Activated CD4-positive, alpha-beta memory T cell treated with anti-CD3 and anti-CD28 coated beads, Interleukin-2, amount 10 ng/mL, durations not matched to agents 7 days and 5 days (primary cell): ENCODE measurements at places on chromosomes 7 and 10.

DNA sequence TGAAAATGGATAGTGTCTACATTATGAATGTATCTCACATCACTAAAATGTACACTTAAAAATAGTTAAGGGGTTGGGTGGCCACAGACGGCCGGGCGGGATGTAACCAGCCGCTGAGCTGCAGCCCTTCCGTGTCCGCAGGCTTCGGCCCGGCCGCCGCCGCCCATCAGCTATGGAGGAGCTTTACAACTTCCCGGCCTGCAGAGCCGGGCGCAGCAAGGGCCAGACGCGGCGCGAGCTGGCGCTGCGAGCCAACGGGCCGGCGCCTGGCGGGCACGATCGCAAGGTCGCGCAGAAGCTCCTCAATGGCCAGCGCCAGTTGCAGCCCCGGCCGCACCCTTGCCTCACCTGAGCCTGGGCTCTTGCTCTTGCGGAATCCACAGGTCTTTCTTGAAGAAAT lies 69.1 kb downstream of the KMT2C start:
- DNase-seq = no peak

DNA sequence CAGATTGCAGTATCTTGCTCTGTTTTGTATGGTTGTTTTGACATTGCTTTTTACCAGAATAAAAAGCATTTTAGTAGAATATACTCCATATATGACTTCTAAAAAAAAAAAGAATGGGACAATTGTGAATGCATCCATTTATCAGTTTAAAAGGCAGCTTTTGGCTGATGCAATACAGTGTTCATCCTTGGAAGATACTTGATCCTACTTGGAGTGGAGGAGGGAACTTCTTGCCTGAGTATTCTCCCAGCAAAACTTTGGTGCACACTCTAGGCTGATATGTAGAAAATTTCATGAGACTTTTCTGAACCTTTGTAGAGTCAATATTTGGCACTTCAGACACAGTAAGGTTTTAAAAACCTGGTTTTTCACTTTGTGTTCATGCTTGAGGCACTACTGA lies 40.2 kb downstream of the WDR11 start:
- no peak for DNase-seq

DNA sequence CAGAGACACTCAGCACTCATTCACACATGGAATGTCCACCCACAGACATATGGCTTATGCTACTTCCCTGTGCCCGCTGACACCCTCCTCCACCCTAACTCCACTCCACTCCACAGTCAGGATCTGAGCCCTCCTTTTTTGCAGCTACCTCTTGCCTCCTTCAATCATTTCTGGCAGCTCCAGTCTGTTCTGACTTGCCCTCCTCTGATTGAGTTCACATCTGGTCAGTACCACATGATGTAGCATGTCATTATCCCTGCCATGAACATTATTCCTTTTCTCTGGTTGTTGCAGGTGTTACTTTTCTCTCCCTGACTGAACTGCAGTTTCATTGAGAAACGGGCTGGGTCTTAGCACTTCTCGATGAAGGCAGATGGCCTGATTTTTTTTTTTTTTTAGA lies 130.1 kb upstream of the EGR2 start:
- no peak for DNase-seq

GRCh38 chr7:136342251-136342650 lies 365.1 kb upstream of the MTPN start:
- DNase-seq = no peak

GRCh38 chr7:102834466-102834865 lies 78.3 kb upstream of the LRRC17 start:
- DNase-seq = no peak

DNA sequence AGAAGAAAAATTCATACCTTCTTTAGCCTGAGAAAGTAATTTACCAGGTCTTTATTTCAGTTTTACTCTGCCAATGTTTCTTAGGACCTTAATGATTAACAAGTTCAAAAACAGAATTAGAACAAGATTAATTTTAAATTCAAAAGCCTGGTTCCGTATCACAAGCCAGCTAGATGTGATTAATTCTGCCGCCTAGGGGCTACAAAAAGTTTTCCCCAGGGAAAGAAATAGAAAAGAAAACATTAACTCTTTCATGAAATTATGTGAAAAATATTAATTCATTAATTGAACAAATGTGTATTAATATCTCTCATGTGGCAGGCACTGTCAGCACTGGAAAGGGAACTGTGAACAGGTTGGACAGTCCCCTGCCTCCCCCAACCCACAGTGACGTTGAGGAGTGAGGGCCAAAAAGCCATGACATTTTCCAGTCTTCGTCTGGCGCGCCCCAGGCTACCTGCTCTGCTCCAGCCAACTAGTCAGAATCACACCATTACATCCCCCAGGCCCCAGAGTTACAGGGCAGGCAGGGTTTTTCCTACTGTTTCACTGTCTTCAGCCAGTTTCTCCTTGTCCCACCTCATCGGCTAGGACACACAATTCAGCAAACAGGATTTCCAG lies 20.1 kb downstream of the TMEM176A start:
- no peak for DNase-seq

DNA sequence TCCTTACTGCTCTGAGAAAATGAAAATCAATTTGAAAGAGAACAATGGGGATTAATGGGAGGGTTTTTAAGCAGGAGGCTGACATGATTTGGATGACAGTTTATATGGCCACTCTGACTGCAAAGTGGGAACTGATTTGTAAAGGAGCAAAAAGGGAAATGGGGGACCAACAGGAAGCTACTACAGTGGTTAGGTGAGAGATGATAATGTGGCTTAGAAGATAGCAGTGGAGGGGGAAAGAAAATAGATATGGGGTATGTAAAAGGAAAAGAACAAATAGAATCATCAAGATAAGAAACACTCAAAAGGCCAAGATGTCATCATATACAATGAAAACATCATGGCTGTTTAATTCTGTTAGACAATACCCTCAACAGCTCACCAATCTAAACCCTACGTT lies 177.5 kb downstream of the ANK3 start:
- no peak for DNase-seq

DNA sequence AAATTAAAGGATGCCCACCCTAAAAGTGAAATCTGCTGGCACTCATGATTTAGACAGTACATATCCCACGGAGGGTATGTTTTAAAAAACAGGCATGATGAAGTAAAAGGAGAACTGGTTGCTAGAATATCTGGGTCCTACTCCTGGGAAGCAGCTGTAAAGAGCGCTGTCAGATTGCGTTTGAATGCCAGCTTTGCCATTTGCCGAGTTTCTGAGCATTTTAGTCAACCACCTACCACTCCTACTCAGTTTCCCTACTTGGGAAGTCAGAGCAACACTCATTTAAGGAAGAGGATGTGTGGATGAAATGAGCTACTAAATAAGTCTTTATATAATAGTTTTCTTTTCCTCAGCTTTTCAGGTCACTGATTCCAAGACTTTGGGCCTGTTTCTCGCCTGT lies 1.1 kb upstream of the UMAD1 start:
- DNase-seq = no peak

GRCh38 chr10:20714518-20714917 lies 182.6 kb downstream of the NEBL start:
- DNase-seq = no peak

GRCh38 chr7:1468643-1469298 lies 9.5 kb upstream of the MICALL2 start:
- DNase-seq = no peak

DNA sequence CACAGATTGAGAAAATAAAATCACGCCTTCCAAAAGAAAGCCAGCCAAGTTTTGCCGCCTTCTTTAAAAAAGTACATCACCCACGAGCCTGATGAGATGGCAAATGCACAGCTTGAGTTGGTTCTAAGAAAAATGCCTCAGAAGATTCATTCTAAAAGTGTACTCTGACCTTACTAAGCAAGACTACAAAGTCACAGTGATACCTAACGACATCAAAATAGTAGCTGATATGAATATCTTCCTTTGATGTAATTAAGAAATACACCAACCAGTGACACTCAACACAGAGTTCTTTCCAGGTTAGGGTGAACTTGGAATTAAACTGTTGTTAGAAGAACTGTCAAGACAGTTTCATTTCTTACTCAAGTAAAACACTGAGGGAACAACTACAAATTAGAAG lies 78.0 kb upstream of the AMPH start:
- DNase-seq = no peak

- DNase-seq = no peak
Observed at GRCh38 chr7:5429253-5429856, 5.7 kb upstream of the TNRC18 start.

GRCh38 chr7:117229350-117229749 lies 93.5 kb downstream of the WNT2 start:
- no peak for DNase-seq

DNA sequence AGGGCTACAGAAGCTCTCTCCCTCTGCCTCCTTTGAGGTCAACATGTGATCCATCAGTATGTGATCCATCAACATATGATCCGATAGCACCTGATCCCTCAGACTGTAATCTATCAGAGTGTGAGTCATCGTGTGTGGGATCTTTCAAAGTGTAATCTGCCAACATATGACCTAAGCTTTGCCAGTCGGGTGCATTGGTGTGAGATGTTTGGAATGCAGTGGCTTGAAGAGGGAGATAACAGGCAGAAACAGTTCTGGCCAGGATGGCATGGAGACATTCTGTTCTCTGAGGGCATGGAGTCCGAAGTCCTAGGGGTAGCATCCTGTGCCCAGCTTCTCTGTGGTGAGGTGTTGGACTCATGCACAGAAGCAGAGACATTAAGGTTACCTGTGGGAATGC lies 217.7 kb upstream of the ETV1 start:
- no peak for DNase-seq

- no peak for DNase-seq
Observed at GRCh38 chr7:155842496-155843265, 30.4 kb upstream of the SHH start.

DNA sequence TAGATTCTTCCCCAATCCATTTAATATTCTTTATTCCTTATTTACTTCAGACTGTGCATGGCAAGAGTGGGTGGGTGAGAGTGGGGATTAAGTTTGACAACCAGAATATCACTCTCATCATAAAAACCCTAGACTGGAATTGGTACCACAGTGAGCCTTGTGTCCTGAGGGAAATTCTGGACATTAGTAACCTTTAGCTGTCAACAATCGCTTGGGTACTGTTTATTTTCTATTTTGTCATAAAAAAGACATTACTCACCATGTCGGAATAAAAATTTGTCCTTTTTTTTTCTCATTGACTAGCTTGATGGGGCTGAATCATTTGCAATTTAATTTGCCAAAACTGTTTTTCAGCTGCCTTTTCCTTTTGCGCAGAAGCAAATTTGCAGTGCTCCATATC lies 176.1 kb upstream of the SEMA3C start:
- no peak for DNase-seq

DNA sequence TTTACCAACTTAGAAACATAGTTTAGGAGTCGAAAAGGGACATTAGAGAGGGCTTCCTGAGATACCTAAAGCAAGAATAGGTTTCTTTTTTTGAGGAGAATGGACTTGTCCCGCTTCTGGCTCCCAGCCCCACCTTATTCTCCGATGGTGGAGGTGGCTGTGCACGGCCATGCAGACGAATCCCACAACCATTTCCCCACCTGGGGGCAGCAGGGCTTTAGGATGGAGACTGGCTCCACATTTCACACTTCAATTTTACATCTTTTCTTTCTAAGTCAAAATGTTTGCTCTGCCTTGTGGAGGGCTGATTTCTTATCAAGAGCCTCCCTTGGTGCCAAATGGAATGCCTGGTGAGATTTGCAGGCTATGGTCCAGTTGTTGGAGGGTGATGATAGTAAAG lies 118.5 kb downstream of the GLRX3 start:
- DNase-seq = peak; percentile 29

DNA sequence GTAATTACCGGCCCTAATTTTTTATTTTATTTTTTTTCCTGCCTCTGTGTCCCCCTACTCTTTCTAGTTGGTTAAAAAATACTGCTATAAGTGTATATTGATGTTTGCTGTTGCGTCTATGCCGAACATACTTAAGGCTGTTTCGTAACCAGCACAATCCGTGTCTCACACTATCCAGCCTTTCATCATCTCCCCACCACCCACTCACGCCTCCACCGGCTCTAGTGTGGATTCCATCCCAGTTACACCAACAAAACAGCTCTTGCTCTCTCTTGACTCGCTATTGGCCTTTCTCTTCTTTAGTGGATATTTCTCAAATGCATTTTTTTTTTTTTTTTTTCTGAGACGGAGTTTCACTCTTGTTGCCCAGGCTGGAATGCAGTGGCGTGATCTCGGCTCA lies 70.1 kb upstream of the CAMK1D start:
- no peak for DNase-seq

DNA sequence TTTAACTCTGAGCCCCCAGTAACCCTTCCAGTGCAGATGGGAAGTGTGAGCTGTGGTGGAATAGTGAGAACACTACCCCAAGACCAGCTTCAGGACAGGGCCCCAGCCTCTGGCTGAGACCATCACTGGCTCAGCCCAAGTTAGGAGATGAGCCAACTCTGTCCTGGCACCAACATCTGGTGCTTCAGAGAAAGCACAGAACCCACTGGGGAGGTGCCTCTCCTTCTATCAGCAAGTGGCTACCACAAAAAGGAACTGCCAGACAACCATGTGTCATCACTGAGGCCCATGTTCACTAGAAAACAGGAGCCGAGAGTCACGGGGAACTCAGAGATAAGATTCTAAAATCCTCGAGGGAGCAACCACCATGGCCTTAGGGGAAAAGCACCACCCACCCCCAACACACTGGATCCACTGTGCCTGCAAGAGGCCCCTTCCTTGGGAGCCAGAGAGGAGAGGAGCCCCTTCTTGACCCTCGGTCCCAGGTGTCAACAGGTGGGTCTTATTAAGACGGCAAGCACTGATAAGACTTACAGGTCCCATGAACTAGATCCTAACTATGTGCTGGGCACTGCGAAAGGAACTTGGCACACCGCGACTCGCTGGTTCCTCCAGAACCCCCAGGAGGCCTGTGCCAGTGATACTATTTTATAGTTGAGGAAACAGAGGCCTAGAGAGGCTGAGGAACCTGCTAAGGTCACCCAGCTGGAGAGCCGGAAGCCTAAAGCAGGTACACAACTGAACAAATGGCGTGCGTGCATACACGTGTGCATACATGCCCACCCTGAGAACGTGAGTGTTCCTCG lies 102.7 kb downstream of the FAM53B start:
- peak; percentile 59 for DNase-seq

GRCh38 chr7:45591101-45591906 lies 17.1 kb downstream of the ADCY1 start:
- peak; percentile 13 for DNase-seq

DNA sequence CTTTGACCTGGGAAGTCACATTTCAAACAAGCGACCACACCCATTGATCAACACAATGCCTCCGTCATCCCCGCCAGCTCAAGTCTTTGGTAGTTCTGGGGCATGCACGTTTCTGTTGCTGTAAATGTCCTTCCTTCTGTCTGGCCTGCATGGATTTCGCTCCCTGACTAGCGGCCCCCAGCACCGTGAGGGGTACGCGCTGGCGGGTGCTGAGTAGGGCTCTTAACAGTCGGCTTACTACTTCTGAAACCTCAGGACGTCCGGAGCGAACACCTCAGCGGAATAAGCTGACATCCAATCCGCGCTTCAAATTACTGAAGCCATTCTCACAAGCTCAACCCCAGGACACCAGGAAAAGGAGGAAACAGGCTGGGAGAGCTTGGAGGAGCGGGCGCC lies 505 bp downstream of the NUDCD3 start:
- DNase-seq = no peak
